Breast epithelium (tissue), 4 donors: ENCODE measurements at places on chromosomes 3 and 15. TPM values are rescaled to one million over a fixed set of nuclear protein-coding genes. Genes with fewer than 3 reads are reported as not detected.

The KLHL40 gene
- not detected for total RNA-seq

The NR1I2 gene
- total RNA-seq, result 0.32 TPM

The GCNT3 gene
- total RNA-seq, result 5.2 TPM

The TGM4 gene
- total RNA-seq, result 0.16 TPM

The UBA7 gene
- total RNA-seq, result 77.4 TPM

The SCG3 gene
- 0.33 TPM for total RNA-seq

The RNU5B-1 gene
- total RNA-seq, result not detected

GRCh38 chr3:185215873-185216606 is 37.8 kb downstream of the EHHADH start:
- H3K36me3 ChIP-seq, result no peaks in the 10 kb centered on the region
- H3K27ac ChIP-seq, result no peak overlapping the region
- no peaks in the 10 kb centered on the region for H3K27me3 ChIP-seq
- H3K4me1 ChIP-seq, result no peaks in the 10 kb centered on the region
- no peak for DNase-seq

- H3K36me3 ChIP-seq, result no peaks in the 10 kb centered on the region
- no peaks in the 10 kb centered on the region for H3K27me3 ChIP-seq
- no peak for DNase-seq
- no peak overlapping the region for H3K27ac ChIP-seq
Observed at GRCh38 chr3:49638445-49638844, 35.7 kb upstream of the APEH start.

- H3K4me3 ChIP-seq, result no peak overlapping the region
- no peaks in the 10 kb centered on the region for H3K27me3 ChIP-seq
- no peak overlapping the region for H3K27ac ChIP-seq
- DNase-seq, result no peak
- H3K36me3 ChIP-seq, result no peaks in the 10 kb centered on the region
- no peaks in the 10 kb centered on the region for H3K4me1 ChIP-seq
Observed at GRCh38 chr3:111749171-111750170, 109.6 kb upstream of the PHLDB2 start.

GRCh38 chr3:194072097-194072428 is 63.9 kb upstream of the HES1 start:
- DNase-seq, result no peak
- H3K4me3 ChIP-seq, result no peak overlapping the region
- no peaks in the 10 kb centered on the region for H3K36me3 ChIP-seq
- peaks cover 7% of the 10 kb centered on the region for H3K4me1 ChIP-seq
- no peaks in the 10 kb centered on the region for H3K27me3 ChIP-seq

- H3K4me1 ChIP-seq, result no peaks in the 10 kb centered on the region
- H3K27ac ChIP-seq, result no peak overlapping the region
- no peak overlapping the region for H3K4me3 ChIP-seq
- H3K36me3 ChIP-seq, result no peaks in the 10 kb centered on the region
Observed at GRCh38 chr3:126347543-126348161, 9.6 kb downstream of the KLF15 start.

GRCh38 chr15:66594836-66595235 is 29.0 kb upstream of the LCTL start:
- H3K36me3 ChIP-seq, result no peaks in the 10 kb centered on the region
- H3K27me3 ChIP-seq, result no peaks in the 10 kb centered on the region
- DNase-seq, result no peak
- no peak overlapping the region for H3K4me3 ChIP-seq
- no peak overlapping the region for H3K27ac ChIP-seq

DNA sequence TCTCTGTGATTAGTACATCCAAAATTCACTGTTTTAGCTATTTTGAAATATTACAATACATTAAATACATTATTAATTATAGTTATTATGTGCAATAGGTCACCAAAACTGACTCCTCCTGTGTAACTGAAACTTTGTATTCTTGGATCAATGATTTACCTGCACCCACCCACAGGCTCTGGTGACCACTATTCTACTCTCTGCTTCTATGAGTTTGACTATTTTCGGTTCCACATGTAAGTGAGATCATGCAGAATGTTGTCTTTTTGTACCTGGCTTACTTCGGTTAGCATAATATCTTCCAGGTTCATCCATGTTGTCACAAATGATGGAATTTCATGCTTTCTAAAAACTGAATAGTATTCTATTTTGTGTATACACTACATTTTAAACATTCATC is 43.8 kb downstream of the SLC2A2 start:
- DNase-seq, result no peak
- no peak overlapping the region for H3K4me3 ChIP-seq
- no peaks in the 10 kb centered on the region for H3K27me3 ChIP-seq
- H3K36me3 ChIP-seq, result no peaks in the 10 kb centered on the region
- H3K27ac ChIP-seq, result no peak overlapping the region
- H3K4me1 ChIP-seq, result no peaks in the 10 kb centered on the region

DNA sequence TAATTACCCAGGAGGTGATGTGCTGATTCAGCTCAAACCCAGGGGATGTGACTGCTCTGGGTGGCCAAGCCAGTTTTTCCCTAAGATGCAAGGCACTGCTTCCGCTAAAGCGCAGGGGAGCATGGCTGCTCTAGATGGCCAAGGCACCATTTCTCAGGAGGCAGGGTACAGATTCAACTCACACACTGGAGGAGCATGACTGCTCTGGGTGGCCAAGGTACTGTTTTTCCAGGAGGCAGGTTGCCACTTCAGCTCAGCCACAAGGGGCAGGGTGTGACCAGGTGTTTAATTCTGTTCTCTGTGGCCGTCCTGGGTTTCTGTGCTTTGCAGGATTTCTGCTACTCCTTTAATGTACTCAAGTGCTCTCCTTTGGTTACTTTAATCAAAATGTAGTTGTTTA is 659.3 kb upstream of the ARRDC4 start:
- no peaks in the 10 kb centered on the region for H3K27me3 ChIP-seq
- no peak overlapping the region for H3K4me3 ChIP-seq
- no peak for DNase-seq
